ENCODE measurements at places on chromosomes 5 and 9. TPM values are rescaled to one million over a fixed set of nuclear protein-coding genes. Genes with fewer than 3 reads are reported as not detected.
A peak's percentile ranks its signal among the peaks of the same experiment; 100 is the strongest.

DNA sequence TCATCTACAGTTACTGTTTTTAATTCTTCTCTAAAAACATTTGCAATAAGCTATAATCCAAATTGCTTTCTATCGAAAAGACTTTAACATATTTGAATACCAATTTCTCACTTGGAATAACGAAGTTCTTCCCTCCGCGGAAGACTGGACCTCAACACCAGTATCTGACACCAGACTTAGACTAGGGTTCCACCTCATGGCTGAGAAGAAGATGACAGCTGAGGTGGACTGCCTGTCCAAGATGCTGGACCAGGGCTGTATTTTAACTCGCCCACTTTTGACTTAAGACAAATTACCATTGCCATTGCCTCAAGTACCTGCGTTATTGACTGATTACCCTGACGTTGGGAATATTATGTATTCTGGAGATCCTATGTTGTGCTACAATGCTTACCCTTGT, 34.1 kb downstream of the ZMAT2 start:
- no peak for DNase-seq

DNA sequence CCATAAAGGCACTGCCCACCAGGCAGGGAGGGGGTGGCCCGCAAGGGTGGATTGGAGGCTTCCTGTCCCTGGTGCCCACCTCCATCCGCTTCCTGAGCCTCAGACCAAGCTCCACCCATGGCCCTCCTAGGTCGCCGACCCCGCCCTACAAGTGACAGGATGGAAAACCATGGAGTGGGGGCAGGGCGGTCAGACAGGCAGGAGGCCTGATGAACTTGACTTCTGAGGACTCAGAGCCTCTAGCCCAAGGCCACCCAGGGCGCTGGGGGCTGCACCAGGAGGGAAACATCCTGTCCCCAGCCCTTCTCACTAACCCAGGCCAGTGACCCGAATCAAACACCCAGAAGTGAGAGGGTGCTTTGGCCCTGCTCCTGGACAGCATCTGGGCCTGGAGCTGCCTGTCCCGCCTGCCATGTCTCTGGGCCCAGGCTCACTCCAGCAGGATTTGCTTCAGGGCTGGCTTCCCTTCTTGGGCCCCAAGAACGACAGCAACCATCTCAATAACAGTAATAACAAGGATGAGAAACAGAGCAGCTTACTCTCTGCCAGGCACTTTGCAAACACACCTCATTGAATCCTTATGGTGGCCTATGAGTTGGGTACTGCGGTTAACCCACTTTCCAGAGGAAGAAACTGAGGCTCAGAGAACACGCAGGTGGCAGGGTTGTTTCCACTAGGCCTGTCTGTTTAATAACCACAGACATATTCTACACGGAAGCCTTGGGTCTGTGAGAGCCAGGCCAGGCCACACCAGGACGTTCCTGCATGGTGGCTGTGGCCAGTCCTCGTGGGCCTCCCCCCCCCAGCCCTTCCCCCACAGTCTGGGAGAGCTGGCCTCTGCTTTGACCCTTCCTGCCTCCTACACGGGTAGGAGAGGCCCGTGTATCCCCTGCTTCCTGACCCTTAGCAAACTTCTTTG, 4.4 kb upstream of the ST6GALNAC6 start:
- DNase-seq: no peak

- DNase-seq: no peak
These were observed 122.5 kb upstream of the PANK3 start for GRCh38 chr5:168701641-168702040.

DNA sequence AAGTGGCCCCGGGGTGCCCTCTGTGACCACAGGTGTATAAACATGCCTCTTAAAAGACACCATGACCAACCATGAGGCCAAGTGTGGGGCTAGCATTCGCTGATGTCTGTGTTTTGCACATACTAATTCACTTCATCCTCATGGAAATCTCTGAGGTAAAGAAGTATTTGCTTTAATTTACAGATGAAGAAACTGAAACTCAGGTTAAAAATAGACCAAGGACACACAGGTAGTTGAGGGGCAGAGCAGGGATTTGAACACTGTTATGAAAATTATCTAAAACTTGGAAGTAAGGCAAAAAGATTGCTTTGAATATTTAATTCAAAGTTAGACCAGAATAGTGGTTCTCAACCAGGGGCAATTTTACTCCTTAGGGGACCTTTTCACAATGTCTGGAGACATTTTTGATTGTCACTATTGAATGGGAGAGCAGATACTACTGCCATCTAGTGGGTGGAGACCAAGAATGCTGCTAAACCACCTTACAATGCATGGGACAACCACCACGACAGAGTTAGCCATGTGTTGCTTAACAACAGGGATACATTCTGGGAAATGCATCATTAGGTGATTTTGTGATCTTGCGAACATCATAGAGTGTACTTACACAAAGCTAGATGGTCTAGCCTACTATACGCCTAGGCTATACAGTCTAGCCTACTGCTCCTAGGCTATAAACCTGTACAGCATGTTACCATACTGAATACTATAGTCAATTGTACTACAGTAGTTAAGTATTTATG, 8.0 kb upstream of the FXN start:
- DNase-seq: peak; percentile 43

GRCh38 chr5:178535299-178536175, 54.7 kb downstream of the COL23A1 start:
- no peak for DNase-seq

The TOR4A gene
- polyA plus RNA-seq: 4.4 TPM

DNA sequence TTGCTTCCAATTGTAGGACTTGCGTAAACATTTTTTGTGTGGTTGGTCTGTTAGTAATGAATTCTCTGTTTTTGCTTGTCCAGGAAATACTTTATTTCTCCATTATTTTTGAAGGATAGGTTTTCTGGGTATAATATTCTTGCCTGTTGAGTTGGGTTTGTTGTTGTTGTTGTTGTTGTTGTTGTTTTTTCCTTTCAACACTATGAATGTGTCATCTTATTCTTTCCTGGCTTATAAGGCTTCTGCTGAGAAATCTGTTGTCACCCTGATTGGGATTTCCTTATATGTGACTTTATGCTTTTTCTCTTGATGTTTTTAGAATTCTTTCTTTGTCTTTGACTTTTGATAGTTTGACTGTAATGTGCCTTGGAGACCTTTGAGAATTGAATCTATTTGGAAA, 39.8 kb downstream of the SLF1 start:
- DNase-seq: no peak

DNA sequence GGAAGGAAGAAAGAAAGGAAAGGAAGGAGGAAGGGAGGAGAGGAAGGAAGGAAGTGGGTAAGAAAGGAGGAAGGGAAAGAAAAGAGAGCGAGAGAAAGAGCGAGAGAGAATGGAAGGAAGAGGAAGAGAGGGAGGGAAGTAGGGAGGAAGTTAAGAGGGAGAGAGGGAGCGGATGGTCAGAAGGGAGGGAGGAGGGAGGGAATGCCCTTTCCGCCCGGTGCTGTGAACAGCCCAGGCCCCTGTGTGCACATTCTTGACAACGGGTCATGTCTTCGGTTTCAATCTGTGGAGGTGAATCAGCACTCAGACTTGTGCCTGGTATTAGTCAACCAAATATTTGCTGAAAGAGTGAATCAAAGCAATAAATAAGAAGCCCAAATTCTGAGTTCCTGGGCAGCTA, 39.2 kb downstream of the PRUNE2 start:
- no peak for DNase-seq

- no peak for DNase-seq
These were observed 70.3 kb upstream of the CNTLN start for GRCh38 chr9:17064558-17064957.

The TRAF1 gene
- 4.5 TPM for polyA plus RNA-seq

GRCh38 chr9:79661279-79661678, 89.5 kb downstream of the TLE4 start:
- no peak for DNase-seq

The COL5A1 gene
- 113 TPM for polyA plus RNA-seq

The ZBTB26 gene
- 20.8 TPM for polyA plus RNA-seq

The TXNDC8 gene
- not detected for polyA plus RNA-seq

The LHX3 gene
- polyA plus RNA-seq: not detected

DNA sequence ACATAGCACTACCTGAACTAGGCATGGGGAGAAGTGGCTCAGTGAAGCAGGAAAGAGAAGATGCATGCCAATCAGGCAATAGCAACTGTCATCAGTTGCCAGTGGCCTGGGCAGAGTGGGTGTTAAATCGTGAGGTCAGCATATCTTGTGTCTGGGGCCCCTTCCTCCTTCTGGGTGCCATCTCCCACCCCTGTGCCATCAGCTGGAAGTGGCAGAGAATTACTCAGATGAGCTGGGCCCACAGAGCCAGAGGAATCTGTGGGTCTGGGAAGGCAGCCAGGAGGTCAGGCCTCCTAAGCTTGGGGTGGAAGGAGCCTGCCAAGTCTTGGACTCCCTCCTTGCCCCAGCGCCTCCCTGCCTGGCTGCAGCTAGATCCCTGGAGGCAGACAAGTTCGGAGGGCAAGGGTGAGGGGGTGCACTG, 66.5 kb downstream of the GALNT12 start:
- DNase-seq: no peak

DNA sequence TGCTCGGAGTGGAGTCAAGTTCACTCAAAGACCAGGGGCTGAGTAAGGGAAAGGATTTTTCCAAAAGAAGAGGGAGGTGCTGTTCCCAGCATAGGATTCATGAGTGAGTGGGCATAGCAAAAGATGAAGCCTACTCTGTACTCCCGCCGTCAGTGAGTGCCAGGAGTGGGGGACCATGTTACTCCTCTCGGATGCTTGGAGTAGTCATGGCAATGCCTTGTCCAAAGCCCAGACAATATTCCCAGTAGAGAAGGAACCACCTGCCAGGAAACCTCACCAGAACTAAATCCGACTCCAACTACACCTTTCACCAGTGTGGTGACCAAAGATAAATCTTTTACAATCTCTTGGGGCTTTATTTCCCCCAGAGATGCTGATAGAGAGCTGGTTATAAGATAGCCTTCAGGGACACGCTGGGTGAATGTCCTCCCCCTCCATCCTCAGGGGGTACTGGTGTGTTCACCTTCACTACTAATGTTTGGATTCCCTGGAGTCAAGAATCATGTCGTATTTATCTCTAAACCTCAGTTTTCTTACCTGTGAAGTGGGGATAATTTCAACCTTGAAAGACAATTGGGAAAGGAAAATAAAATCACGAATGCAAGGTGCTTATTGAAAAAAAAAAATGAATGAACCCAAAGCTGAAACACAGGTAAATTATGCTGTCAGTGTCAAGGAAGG, 165.2 kb downstream of the NSG2 start:
- no peak for DNase-seq

GRCh38 chr5:65699338-65699737, 22.6 kb downstream of the SGTB start:
- DNase-seq: no peak

The SLC6A18 gene
- 4.6 TPM for polyA plus RNA-seq

GRCh38 chr9:35743452-35743851, 5.6 kb downstream of the GBA2 start:
- no peak for DNase-seq

- DNase-seq: no peak
These were observed 10.5 kb upstream of the PTGES2 start for GRCh38 chr9:128138001-128138400.

The ANKRD20A1 gene
- polyA plus RNA-seq: 5.7 TPM

DNA sequence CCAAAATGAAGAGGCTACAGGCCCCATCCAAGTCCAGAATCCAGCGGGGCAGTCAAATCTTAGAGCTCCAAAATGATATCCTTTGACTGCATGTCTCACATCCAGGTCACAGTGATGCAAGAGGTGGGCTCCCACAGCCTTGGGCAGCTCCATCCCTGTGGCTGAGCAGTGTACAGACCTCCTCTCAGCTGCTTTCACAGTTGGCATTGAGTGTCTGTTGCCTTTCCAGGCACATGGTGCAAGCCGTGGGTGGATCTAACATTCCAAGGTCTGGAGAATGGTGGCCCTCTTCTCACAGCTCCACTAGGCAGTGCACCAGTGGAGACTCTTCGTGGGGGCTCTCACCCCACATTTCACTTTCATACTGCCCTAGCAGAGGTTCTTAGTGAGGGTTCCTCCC, 120.7 kb downstream of the GIN1 start:
- no peak for DNase-seq

DNA sequence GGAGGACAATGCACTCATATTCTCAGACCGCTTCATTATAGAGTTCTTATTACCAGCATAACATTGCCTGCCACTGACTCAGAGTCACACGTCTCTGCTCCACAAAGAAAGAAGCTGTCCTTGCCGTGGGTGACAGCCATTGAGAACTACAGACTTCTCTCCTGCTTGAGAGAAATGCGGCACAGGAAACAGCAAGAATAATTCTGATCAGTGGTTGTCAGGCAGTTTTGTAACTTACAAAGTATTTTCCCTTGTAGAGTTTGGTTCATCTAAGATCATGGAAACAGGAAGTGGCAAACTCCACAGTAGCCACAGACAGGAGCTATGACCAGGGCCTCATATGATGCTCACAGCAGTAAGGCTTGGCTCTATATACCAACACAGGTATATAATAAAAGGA, 47.0 kb downstream of the KCNV2 start:
- no peak for DNase-seq

- DNase-seq: no peak
These were observed 147.5 kb downstream of the FAM174A start for GRCh38 chr5:100682625-100683024.

The PCA3 gene
- polyA plus RNA-seq: 0.92 TPM

DNA sequence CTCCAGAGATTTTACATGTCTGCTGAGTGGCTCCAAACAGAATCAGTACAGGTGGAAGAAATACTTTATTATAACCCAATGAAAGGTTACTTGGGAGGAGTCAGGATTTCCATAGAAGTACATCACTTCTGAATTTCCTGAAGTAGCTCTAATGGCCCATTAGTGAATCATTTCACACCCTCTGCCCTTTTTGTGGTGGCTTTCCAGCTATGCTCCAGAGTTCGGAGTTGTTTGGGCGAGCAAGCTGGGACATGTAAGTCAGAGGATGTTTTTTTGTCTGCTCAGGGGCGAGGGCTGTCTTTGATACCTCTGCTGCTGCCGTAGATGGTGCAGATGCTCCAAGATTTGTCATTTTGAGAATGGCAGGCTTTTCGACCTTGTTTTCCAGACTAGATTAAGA, 226.1 kb downstream of the GOLPH3 start:
- DNase-seq: no peak

- DNase-seq: no peak
These were observed 188.6 kb downstream of the ADGRV1 start for GRCh38 chr5:90747175-90747574.

GRCh38 chr5:141779503-141779973, 97.5 kb upstream of the ARAP3 start:
- DNase-seq: peak; percentile 38

- no peak for DNase-seq
These were observed 2.5 kb upstream of the HSPB3 start for GRCh38 chr5:54453046-54453445.

GRCh38 chr5:1763548-1763911, 36.1 kb downstream of the MRPL36 start:
- peak; percentile 26 for DNase-seq

GRCh38 chr5:180639741-180640610, 9.4 kb downstream of the FLT4 start:
- DNase-seq: no peak

DNA sequence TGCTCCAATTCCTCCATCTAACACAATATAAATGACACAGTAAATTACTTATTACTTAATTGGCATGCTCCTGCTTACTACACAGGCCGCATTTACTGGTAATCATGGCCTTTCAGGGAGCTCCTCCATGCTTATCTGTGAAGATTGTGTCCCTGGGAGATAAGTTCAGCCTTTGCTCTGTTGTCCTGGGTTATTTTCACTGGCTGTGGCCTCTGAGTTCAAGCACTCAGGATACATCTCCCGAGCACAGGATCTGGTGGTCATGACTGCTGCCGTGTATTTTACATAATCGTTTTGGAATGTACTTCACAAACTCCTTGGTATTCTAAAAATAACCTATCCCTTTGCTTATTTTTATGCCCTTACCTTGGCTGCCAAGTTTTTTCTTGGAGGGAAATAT, 215.7 kb downstream of the ICE1 start:
- DNase-seq: no peak

The RAD1 gene
- 36.9 TPM for polyA plus RNA-seq

GRCh38 chr5:95815155-95815729, 7.3 kb downstream of the GLRX start:
- DNase-seq: no peak

The SAXO1 gene
- 0.19 TPM for polyA plus RNA-seq

All from renal cortex interstitium (tissue), 15 donors.